ENCODE measurements at places on chromosomes 12 and 14.

DNA sequence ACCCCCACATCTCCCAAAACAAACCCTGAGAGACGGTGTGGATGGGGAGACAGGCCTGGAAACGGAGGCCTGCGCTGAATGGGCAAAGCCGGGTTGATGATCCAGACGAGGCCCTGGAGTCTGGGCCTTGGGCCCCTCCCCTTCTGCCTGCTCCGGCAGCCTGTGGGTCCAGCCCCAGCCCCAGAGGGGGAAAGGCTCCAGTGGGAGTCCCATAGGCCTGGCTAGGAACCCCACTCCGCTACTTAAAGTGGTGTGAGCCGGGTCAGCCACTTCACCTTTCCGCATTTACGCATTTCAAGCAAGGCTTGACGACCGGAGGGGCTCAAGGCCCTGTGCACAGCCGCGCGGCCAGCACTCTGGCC lies 695 bp upstream of the TNFAIP2 start:
- no peak for DNase-seq

DNA sequence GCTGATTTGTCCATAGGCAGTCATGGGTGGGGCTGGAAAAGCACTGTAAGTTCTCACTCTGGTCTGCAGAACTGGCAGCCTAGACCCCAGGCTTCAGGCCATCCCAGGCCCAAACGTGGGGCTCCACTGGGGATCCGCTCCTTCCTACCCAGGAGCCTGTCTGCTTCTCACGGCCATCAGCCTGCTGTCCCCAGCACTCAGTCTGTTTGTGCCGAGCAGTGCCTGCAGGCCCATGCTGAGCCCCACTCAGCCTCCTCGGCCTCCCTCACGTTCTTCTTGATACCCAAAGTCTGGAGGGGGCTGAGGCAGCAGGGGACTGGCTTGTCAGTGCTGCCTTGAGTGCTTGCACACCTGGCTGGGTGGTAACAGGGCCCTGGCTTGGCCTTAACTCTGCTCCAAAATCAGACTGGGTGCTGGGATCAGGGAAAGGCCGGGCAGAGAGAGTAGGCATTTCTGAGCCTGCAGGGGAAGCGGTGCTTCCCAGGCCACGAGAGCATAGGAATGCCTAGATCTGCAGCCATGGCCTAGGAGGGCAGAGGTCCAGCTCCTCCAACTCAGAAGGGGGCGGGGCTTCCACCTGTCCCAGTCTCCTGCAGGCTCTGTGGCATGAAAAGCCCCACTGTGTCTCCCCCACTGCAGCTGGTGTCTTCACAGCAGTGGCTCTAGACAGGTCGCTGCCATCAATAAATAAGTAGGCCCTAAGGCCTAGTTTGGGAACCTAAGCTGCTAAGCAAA lies 772.4 kb upstream of the FBXO33 start:
- no peak for DNase-seq

DNA sequence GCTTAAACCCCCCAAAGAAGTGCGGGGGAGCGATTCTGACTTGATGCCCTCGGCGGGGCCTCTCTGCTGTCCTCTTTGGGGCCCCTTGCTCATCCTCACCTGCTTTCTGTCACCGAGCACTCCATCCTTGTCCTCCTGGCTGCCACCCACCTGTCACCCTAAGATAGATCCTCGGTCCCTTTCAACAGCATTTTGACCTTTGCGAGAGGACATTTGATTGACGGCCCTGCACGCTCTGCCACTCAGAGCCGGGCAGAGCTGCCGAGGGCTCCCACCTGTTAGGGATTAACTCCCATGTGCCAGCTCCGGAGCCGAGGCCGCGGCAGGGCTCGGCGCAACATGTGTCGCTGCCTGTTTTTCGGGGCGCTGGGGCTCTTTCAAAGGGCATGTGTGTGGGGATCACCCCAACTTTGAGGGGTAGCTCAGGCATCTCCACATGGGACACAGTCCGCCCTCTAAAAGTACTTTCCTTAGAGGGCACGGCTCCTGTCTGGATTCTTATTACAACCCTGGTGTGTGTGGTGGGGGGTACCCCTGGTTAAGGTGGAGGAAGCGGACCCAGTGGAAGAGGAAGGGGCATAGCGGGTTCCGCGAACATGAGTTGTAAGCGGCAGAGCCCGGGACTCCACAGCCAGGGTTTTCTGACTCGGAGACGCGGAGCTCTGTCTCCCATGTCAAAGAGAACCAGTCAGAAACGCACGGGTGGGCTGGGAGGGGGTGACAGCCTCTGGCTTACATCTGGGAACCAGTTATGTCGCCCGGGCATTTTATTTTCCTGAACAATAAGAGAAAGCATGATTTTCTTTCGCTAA lies 811 bp upstream of the MEG3 start:
- no peak for DNase-seq

DNA sequence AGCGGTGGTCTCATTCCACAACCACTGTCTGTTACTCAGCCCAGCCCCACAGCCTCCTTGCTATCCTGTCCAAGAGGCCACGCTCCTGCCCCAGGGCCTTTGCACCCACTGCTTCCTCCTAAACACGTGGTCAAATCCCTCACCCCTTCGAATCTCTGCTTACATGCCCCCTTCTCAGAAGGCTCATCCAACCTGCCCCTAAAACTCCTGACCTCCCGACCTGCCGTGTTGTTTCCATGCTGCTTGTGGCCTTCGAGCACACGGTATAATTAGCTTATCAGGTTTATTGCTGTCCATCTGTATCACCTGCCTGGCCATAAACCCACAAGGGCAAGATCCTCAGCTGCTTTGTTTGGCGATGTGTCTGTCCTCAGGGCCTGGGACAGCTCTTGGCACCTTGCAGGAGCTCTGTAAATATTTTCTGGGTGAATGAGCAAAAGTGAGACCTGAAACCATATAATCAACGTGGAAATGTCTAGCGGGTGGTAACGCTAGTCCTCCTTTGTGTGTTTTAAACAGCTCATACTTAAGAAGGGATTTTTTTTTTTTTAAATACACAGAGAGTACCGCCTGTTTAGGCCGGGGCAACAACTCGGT lies 36.0 kb downstream of the SCARB1 start:
- DNase-seq = no peak

DNA sequence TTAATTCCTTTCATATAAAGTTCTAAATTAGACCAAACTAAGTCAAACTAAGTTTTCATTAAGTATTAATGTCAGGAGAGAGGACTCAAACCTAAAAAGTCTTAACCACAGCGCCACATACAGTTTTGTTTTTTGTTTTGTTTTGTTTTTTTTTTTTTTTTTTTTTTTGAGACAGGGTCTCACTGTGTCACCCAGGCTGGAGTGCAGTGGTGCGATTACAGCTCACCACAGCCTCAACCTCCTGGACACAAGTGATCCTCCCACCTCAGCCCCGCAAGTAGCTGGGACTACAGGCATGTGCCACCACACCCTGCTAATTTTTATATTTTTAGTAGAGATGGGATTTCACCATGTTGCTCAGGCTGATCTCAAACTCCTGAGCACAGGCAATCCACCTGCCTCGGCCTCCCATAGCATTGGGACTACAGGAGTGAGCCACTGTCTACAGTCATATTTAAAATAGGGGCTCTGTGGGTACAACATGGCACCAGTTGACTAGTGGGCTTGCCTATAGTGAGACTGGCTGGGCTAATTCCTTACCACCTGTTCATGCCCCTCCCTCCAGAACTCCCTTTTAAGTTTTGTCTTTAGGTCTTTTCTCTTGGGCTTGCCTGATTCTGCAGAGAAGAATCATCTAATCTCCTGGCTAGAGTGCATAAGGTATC lies 110.2 kb downstream of the PPP2R5E start:
- no peak for DNase-seq

DNA sequence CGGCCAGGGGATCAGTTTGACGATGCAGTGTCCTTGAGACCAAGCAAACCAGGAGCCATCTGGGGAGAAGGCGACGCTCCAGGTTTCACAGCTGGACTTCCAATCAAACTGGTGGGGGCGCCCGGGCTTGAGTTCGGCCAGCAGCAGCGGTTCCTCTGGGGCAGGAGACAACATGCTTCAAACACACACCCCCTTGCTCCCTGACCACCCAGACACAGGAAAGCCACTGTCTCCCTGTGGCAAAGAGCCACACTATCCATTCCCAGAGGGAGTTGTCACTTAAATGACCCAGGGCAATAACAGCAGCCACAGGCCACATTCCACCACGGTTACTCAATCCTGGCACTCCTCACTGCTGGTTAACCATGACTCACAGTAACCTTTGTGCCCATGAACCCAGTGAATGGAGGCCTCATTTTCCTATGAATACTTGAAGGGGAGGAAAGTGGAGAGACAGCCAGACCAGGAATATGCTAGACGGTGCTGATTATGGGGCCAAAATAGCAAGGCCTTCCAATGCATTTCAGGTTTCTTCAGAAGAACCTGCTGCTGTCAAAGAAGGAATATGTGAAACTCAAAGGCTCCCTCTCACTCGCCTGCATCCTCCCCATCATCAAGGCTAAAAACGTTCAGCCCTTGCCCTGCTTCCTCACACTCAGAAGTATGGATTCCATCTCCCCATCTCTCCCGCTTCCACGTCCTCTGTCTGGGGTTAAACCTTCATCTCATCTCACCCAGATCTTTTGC lies 8.5 kb downstream of the WSB2 start:
- DNase-seq = peak; percentile 26

GRCh38 chr14:76550534-76550933 lies 174.6 kb downstream of the ESRRB start:
- no peak for DNase-seq

- DNase-seq = no peak
These were observed 49.1 kb downstream of the SSPN start for GRCh38 chr12:26244503-26244902.

GRCh38 chr14:25537846-25538455 lies 488.0 kb upstream of the STXBP6 start:
- no peak for DNase-seq

- no peak for DNase-seq
These were observed 48.5 kb downstream of the EGLN3 start for GRCh38 chr14:33902363-33902762.

DNA sequence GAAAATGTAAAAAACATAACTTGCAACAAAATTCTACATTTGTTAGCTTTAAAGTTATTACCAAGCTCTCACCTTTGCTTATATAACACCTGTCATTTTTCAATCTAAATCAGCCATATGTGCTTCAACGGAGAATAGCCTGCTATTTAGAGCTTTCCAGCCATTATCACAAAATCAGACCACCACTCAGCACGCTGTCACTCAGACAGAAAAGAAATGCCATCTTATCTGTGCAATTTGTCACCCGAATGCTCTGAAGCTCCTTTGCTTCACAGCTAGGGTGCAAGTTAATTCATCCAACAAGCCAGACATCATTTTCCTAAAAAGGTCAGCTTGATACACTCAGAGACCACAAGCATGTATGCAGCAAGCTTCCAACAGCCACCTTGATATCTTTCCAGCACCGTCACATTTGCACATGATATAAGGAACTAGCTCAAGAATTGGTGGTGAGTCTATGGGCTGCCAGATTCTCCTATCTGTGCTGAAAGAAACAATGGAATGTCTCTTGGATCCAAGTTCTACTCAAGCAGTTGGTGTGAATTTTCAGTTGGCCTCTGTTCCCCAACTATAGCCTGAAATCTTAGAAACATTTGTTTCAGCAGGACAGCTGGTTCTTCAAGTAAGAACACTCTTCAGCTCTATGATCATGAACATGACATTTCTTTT lies 20.0 kb upstream of the IFNG-AS1 start:
- no peak for DNase-seq

DNA sequence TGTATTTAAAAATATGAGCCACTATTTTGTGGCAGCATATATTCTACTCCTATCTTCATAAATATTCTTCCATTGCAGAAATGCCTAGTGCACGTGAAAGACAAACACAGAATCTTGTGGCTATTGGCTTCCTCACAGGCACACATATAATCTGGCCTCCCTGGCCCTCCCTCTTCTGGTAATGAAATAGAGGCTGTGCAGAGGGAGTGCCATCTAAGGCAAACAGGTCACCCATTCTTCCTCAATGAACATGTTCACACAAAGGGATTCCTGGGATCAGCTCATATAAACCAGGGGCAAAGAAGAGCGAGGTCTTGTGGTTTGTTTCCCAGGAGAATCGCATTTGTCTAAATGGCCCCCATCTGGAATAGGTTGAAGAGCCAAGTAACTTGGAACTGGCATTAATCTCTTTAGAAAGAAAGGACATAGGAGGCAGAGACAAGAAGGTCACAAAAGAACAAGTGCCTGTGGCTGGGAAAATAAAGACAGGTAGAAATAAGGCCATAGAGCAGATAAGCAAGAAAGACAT lies 171.6 kb upstream of the PTPRQ start:
- no peak for DNase-seq

DNA sequence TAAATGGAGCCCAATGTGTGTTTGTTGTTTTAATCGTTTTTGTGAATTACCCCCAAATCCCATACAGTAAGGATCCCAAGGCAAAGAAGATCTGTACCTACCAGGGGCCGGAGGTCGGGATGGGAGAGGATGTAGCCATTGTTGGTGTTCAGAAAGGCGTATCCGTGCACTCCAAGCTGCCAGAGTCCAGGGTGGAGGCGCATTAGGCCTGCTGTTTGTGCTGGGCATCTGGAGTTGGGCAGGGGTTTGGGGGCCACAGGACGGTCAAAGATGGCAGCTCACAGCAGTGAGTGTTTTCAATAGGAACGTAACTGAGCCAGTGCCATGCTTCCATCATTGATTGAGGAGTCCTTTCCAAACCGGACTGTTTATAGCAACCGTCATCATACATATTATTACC lies 40.2 kb downstream of the CACNA2D4 start:
- no peak for DNase-seq

DNA sequence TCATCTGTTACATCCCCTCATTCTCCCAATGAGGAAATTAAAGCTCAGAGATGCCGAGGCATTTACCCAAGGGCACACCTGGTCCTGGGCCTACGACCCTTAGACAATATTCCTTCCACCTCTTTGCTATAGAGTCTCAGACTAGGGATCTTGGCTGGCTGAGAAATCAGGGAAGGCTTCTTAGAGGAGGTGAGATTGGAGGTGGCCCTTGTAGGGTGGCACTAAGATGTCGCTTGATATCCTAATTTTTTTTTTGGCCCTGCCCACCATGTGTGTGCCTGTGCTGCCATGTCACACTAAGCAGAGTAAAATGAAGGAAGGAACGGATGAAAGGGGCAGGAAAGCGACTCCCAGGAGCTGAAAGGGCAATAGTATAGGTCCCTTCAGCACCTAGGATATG lies 20.6 kb downstream of the BDKRB2 start:
- DNase-seq = no peak

DNA sequence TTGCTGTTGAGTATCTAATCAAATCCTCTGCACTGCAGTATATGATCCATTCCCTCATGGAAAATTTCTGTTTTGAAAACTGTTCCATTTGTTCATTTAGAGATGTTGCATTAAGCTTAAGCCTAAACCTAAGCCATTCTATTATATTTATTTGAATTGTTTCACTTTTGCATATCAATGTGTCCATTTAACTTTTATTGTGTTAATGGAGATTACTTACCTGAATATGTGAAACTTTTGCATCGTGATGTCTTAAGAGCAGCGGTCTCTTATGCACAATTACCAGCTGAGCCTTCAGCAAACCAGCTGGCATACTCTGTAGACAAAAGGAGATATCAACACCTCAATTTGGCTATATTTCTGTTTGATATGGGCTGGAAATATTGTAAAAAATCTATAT lies 922.5 kb upstream of the FBXO33 start:
- no peak for DNase-seq

- no peak for DNase-seq
These were observed 63.9 kb upstream of the MAP1LC3B2 start for GRCh38 chr12:116495260-116495659.

GRCh38 chr12:22366181-22366580 lies 31.7 kb upstream of the ST8SIA1 start:
- no peak for DNase-seq

Data from hindlimb muscle (tissue), 1 donor.